ENCODE measurements at places on chromosomes 6 and 20.

- no peak for DNase-seq
Measured at GRCh38 chr6:44785130-44785529, 397.6 kb downstream of the CDC5L start.

DNA sequence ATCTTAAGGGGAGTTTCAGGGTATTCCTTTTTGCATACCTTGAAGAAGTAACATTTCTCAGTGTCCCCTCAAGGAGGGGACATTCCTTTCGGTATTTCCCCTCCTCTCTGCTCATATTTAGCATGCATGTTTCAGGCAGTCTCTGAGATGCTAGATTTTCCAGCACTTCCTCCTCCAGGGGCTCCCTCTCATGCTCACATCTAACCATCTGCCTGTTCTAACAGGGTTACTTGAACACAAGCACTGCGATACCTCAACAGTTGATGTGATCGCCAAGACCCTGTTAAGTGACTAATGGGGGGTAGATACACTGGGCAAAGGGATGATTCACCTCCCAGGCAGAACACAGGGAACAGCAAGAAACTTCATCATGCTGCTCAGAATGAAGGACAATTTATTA, 12.9 kb upstream of the MCM3 start:
- no peak for DNase-seq

- DNase-seq: no peak
Measured at GRCh38 chr6:109807881-109808280, 116.8 kb downstream of the FIG4 start.

- DNase-seq: no peak
Measured at GRCh38 chr20:3134151-3134550, 25.5 kb downstream of the FASTKD5 start.

DNA sequence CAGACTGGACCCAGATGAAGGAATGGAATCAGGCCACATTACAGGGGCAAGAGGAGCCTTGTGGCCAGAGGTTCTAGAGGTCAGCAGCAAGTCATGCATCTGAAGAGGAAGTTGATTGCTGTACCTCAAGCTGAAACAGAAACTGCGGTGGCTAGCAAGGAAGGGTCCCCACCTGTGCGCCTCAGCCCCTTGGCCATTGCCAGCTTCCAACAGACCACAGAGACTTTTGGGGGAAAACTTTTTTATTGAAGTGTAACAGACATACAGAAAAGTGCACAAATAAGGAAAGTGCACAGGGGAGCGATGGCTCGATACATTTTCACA, 26.8 kb upstream of the SLC9A8 start:
- DNase-seq: no peak

GRCh38 chr6:104214901-104215300, 644.8 kb downstream of the HACE1 start:
- no peak for DNase-seq

- no peak for DNase-seq
Measured at GRCh38 chr6:31829633-31830283, 2.2 kb downstream of the HSPA1B start.

GRCh38 chr6:129696028-129696418, 14.0 kb downstream of the ARHGAP18 start:
- no peak for DNase-seq

DNA sequence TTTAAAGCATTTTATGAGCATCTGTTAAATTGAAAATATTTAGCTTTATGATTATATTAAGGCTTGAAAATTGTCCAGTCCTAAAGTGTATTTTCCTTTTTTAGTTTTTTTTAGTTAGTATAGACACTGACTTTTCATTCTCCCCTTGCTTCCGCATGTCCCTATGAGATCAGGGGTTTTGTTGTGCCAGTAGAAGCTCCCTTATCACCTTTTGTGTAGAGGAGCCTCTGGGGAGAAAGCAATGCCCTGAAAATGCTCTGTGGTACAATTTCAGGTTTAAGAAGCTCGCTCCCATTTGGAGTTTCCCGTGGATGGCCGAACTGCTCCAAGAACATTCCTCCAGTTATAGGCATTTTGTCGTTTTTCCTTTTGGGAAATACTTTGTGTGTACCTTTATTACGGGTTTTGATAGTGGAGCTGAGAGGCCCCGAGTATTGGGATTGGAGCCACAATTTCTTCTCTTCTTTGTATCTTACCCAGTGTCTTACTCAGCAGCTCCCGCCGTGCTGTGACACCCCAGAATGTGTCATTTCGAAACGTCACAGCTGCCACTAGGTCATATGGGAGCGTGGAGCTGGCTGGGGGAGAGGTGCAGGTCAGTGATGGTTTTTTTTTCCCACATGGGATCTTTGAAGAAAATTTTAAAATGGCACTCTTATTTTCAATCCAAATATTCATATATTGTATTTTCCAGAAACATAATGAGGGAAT, 49.9 kb downstream of the RPRD1B start:
- DNase-seq: no peak

- DNase-seq: no peak
Measured at GRCh38 chr6:97771372-97771771, 488.4 kb upstream of the MMS22L start.

GRCh38 chr6:145839653-145840052, 25.1 kb upstream of the FBXO30 start:
- no peak for DNase-seq

DNA sequence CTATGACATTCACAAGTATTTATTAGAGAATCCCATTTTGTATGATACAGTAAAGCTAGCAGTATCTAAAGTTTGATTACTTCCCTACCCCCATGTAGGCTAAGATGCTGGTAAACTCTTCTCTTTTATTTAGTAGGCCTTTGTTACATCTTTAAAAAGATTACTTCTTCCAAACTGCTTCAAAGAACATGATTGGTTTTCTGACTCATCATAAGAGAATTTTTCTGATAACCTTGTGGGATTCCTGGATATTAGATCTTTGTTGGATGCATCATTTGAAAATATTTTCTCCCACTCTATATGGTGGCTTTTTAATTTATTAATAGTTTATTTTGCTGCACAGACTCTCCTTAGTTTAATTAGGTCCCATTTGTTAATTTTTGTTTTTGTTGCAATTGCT, 898.3 kb upstream of the ADGRB3 start:
- no peak for DNase-seq

DNA sequence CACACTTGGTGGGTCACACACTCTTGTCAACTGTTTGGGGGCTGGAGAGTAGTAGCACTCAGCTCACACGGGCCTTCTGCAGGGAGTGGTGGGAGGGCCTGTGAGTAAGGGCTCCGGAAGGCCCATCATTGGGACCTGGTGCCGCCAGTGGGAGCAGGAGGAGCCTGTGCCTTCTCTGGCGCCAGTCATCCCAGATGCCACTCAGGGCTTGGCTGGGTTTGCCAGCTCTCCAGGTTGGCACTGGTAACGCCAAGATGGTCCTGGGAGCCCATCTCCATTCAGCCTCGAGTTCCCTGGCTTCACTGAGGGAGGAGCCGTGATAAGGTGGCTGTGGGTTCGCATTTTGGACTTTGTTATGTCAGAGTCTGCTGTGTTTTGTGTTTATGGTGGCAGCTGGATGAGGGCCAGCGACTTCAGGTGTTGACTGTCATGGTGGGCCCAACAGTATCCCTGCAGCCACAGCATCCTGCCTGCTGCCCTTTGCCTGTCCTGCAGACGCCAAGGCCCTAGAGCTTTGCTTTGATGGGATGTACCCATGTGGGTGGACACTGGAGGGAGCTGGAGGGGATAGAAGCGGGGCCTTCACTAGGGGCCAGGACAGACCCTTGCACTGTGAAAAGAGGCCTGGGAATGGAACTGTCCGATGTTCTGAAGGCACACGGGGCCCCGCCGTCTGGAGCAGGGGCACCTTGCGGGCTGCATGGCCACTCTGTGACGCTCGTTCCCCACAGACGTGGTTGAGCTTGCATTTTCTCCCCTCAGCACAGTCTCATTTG, 13.3 kb upstream of the DNAJC5 start:
- DNase-seq: no peak

- DNase-seq: no peak
Measured at GRCh38 chr20:15154070-15154469, 816.7 kb upstream of the FLRT3 start.

- no peak for DNase-seq
Measured at GRCh38 chr20:61042506-61043385, 209.3 kb upstream of the CDH4 start.

DNA sequence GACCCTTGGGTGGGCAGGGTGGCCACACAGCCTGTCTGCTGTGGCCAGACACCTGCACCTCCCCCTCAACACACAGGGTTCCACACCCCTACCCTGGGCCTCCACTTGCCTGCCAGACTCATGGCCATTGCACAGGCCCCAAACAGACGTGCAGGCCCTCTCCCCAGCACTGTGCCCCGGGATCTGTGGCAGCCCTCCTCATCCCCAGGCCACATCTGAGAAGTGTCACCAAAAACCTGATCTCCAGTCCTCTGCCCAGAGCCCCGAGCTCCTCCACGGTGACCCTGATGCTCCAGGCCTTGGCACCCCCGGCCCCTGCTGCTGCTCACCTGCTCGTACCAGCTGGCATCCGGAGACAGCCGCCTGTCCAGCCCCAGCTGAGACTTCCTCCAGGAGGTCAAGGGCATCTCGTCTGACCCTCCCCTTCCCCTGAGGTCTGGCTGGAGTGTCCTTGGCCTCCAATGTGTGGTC, 160.1 kb downstream of the DLL1 start:
- no peak for DNase-seq

DNA sequence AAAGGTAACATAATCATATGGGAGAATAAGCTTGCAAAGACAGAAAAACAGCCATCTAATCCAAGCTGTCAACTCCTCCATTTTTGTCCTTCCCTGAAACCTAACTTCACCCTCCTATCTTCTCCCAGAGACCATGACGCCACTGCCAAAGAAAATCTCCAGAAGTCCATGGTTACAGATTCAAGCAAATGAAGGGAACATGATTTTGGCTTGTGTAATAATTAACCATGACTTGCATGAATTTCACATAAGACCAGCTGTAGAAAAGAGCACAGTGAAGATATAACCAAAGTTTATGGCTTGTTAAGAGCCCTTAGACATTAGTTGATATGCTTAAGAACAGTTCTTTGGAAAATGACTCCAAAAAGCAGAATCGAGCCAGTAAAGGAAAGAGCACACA, 342.1 kb upstream of the NRSN1 start:
- DNase-seq: no peak

DNA sequence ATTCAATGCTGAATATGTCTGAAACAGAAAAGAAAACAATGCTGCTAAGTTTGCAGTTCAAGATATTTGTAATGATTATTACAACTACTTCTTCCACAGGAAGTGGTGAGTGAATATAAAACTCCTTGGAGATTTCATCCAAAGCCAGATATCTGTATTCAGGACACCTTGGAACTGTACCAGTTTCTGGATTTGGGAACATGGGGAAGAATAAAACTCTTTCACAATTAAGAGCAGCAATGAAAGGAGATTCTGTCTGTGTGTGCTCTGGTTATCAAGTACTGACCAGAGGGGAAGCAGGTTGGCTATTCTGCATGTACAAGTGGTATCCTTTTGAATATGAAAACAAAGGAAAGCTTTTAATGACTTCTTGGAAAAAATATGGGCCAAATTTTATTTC, 21.1 kb downstream of the ELOVL2 start:
- no peak for DNase-seq

GRCh38 chr6:155894758-155895157, 439.1 kb upstream of the NOX3 start:
- no peak for DNase-seq

GRCh38 chr6:34568341-34569201, 12.4 kb upstream of the SPDEF start:
- no peak for DNase-seq

GRCh38 chr6:11740875-11741274, 37.7 kb downstream of the ADTRP start:
- DNase-seq: no peak

- no peak for DNase-seq
Measured at GRCh38 chr20:21981597-21982344, 276.3 kb downstream of the PAX1 start.

GRCh38 chr6:170208651-170209353, 82.1 kb downstream of the DLL1 start:
- no peak for DNase-seq

DNA sequence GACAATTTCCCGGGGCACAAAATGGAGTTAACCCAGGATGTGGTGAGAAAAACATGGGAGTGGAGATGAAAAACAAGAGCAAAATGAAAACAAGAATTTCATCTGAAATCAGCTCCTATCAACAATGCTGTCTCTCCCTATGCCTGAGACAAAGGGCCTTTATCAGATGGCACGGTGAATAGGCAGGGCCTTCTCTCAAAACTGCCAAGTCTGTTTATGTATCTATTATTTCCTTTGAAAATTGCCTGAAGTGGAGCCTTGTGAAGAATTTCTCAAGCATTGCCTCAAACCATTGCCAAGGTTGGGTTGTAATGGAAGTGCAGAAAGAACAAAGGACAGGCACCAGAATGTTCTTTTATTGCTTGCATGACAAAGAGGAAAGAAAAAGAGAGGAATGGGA, 74.7 kb downstream of the BTBD3 start:
- DNase-seq: no peak

DNA sequence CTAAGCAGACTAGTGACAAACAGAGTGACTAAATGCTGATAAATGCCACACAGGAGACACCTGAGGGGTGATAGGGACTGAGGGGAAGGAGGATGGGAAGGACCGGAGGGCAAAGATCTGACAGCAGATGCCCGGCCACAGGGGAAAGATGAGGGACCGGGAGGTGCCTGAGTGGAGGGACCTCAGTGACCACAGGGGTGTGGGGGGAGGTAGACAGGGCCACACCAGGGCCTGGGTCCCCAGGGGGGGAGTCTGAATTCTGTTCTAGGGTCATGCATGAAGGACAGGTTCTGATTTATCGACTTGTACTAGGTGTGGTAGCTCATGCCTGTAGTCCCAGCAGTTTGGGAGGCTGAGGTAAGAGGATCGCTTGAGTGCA, 6.9 kb downstream of the BCAS4 start:
- no peak for DNase-seq

DNA sequence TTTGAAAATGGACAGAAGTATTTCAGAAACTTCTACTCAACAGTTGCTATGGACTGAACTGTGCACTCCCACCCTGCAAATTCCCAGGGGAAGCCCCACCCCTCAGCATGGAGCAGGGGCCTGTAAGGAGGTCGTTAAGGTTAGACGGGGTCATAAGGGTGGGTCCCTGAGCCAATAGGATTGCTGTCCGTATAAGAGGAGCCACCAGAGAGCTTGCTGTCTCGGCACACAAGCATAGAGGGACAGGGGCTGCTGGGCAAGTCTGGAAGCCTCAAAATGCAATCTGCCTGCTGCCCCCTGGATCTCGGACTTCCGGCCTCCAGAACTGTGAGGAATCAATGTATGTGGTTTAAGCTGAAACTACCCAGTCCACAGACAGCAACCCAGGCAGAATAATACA, 37.4 kb upstream of the AFDN start:
- DNase-seq: no peak

DNA sequence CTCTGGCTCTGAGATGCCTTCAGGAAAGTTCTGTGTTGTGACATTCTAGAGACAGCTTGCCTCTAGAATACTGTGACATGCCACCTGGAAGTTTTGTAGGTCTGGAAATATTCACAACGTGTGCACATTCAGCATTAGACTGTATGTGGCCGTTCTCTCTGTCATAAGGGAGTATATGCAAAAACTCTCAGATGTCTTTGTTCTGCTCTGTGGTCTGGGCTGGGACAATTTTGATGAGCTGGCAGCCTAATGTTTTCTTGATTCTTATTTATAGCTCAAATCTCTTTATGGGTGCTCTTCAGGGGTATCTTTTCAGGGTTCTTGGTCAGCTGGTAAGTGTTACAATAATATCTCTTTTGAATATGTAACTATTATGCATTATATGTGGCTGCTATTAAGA, 355.1 kb downstream of the PAX1 start:
- no peak for DNase-seq
